ENCODE measurements at places on chromosomes 1 and 21.

GRCh38 chr21:32712043-32712442 is 15.8 kb downstream of the SYNJ1 start:
- DNase-seq, result no peak

- DNase-seq, result no peak
Measured at GRCh38 chr1:112904831-112905261, 51.1 kb downstream of the SLC16A1 start.

DNA sequence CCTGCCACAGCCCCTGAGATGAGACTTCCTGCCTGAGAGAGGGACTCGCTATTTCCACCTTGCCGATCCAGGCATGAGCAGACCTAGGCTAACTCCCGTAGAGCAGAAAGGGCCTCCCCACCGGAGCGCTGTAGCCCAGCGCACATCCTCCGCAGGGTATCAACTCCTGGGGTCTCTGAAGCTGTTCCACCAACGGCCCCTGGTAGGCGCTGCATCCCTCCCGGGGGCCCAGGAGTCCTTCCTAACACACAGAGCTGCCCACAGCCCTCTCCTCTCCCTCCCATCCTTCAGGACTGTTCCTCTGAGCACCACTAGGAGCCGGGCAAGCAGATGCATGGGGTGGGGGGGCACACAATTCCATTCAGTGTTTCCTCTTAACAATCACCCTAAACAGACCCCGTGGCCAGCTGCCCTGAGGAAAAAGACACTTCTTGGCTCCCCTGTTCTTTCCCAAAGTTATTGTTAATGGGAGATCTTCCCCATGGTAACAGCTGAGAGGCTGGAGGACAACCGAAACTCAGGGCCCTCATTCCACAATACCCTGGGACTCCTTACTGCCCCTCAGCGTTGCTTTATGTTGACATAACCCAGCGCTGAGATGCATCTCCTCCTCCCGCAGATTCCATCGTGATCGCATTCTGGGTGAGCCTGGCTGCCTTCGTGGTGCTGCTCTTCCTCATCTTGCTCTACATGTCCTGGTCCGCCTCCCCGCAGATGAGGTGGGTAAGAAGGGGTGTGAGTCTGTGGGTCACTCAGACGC is 7.5 kb downstream of the MRAP start:
- DNase-seq, result no peak

DNA sequence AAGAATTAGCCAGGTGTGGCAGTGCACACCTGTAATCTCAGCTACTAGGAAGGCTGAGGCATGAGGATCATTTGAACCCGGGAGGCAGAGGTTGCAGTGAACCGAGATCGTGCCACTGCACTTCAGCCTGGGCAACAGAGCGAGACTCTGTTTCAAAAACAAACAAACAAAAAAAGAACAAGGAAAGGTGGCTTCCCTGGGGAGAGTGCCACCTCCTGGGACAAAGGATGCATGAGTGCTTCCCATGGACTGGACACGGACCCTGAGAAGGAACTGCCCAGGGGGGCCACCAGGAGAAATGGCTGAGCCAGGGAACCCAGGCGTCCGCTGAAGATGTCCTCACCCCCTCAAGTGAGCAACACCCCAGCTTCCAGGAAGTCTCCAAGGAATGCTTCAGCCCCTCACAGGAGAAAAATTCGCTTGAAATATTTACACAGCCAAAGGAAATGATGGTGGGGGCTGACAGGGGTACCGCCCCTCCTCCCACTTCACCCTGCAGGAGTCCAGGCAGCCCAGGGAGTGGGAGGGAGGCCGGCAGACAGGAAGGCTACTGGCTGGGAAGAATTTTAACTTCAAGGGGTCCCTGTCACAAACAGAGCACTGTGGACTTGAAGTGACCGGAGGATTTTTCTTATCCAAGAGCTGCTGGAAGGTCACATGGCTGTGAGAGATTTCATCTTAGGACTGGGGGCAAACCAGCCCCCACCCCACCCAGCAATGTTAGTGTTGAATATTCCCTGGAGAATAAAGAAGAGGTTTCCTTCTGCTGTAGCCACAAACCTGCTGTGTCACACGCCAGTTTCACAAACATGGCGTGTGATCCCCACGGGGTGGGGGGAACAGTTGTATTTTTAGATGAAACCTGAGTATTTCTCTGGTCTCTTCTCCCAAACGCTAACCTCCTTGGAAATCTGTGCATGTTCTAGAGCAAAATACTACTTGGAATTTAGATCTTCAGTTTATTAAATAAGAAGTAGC is 90.8 kb upstream of the SLC25A33 start:
- DNase-seq, result no peak

GRCh38 chr1:6292102-6292501 is 31.2 kb upstream of the GPR153 start:
- no peak for DNase-seq

GRCh38 chr21:36966821-36967768 is 626 bp upstream of the HLCS start:
- DNase-seq, result no peak

DNA sequence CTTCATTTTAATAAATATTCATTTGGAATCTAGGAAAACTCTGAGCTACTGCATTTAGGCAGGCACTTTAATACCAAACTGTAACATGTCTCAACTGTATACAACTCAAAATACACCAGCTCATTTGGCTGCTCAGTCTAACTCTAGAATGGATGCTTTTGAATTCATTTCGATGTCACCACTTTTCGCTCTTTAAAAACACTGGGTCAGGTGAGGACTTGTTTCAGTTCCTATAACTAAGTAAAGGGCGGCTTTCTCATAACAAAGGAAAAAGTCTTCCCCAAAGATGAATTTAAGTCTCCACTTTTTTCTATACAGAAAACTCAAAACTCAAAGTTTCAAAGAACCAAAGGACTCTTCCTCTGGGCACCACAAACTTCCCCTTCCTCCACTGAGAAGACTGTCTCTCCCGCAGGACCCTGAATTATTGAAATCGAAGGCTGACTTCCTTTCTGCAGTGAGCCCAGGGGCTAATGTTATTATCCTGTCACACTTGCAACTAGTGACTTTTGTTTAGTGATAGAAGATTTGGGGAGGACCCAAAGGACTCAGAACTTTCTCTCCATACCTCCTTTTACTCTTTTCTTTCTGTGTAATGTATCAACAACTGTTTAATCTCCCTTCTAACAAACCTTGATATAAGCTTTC is 9.7 kb upstream of the DHX9 start:
- DNase-seq, result no peak

GRCh38 chr1:241101622-241102021 is 255.4 kb downstream of the RGS7 start:
- no peak for DNase-seq

DNA sequence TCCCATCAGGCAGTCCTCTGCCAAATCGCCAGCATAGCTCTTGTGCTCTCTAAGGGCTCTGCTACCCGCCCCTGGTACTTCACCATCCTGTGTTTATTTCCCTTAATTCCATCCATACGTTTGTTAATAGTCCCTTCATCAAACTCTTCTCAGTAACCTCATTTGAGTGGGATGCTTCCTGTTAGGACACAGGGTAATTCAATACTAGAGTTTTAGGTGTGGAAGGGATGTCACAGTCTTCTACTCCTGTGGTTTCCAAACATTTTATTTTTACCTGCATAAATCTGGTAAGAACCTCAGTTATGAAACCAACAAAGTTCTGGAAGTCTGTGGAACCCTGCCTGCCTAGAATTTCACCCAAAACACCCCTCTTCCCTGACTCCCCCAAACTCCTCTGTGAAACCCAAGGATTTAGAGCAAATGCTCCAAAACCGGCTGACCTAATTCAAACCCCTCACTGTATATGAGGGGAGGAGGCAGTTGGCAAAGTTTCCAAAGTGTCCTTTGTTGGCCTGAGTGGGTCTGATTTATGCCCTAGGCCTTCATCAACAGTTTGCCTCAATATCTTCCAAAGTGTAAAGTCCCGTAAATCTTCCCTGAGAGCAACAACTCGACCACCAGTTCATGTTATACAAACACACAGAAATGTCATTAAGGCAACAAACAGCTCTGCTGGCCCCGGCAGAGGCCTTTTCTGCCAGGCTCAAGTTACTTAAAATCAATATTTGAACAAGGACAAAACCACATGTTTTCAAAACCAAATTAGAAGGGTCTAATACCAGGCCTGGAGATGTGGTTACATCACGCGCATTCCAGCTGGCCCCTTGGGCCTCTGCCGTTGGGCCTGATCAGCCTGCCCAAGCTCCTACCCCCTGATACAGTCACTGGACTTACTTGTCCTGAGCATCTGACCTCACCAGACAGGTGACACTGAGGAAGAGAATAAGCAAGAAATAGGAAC is 82.4 kb upstream of the FGGY start:
- DNase-seq, result peak; percentile 75
